ENCODE measurements at places on chromosomes 5 and 9.
A peak's percentile ranks its signal among the peaks of the same experiment; 100 is the strongest.

DNA sequence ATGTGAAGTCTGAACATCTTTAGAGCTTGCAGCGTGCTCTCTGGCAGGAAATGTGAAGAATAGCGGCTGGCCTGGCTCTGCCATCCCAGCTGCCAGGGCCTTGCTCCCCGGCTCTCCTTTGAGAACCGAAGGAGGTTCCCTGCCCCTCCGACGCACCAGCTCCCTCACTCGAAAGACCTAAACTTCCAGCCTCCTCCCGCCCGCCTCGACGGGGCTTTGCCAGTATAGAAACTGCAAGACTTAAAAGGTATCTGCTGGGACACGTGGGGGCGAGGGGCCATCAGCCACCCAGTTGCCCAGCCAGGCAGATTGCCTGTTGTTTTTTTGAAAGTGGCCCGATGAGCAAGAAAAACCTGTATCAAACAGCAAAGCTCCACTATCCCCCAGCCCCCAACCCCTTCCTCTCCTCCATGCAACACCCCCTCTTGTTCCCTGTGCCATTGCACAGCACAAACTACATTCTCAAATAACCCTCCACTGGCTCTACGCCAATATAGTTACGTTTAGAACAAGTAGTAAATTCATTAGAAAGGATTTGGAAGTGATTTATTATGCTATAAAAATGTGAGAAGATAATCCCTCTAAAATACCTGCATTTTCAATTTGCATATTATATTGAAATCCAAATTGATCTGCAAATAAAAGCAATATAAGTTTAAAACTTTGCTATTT is 331.9 kb downstream of the MED10 start:
- no peaks in the 10 kb centered on the region for H3K36me3 ChIP-seq
- peaks cover 2% of the 10 kb centered on the region for H3K27me3 ChIP-seq
- no peaks in the 10 kb centered on the region for H3K4me1 ChIP-seq
- H3K4me3 ChIP-seq = no peak overlapping the region
- no peak for DNase-seq
- H3K27ac ChIP-seq = no peak overlapping the region

DNA sequence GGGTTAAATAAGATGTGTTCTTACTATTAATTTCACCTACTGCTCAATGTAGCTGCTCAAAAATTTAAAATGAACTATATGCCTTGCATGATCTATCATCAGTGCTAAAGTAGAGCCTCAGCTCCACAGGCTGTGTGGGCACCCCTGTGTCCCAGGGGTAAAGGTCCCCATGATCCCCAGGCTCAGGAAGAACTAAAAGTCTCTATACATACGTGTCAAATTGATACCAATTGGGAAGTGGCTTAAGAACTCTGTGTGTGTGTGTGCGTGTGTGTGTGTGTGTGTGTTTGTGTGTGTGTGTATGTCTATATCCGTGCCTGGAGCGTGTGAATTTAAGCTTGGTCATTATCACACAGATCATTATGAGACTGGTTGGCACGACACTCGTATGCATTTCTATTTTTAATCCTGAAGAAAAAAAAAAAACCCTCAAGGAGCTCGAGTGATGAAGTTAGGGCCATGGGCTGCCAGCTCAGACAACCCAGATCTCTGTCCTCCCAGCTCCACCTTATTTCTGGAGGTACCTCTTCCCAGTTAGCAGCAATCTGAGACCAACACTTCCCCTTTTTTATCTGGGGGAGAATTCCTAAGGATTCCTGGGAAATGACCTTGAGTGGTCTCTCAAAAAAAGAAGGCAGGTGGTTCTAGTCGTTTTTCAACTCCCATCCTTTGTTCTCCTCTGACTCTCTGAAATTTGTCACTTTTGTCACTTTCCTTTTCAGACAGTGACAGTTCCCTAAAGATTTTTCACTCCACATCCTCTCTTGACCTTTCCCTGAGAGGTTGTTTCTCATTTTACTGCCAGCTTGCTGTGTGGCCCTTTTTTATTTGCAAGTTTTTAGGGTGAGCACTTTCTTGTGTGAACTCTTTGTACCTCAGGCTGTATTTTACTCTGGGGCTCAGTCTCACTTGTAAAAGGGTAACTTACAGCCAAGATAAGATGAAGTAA is 45.7 kb upstream of the CTXN3 start:
- no peak overlapping the region for H3K27ac ChIP-seq
- H3K4me1 ChIP-seq = peaks cover under 1% of the 10 kb centered on the region
- no peak overlapping the region for H3K4me3 ChIP-seq
- no peaks in the 10 kb centered on the region for H3K36me3 ChIP-seq

GRCh38 chr9:100352201-100352726 is 478 bp downstream of the TEX10 start:
- H3K36me3 ChIP-seq = peaks cover 62% of the 10 kb centered on the region
- H3K4me1 ChIP-seq = peaks cover 53% of the 10 kb centered on the region
- peak overlapping the region; percentile 95 for H3K27ac ChIP-seq
- H3K27me3 ChIP-seq = no peaks in the 10 kb centered on the region

- H3K4me1 ChIP-seq = no peaks in the 10 kb centered on the region
- H3K27ac ChIP-seq = no peak overlapping the region
- no peak overlapping the region for H3K4me3 ChIP-seq
- H3K36me3 ChIP-seq = no peaks in the 10 kb centered on the region
Measured at GRCh38 chr9:106467113-106467864, 395.7 kb upstream of the ZNF462 start.

DNA sequence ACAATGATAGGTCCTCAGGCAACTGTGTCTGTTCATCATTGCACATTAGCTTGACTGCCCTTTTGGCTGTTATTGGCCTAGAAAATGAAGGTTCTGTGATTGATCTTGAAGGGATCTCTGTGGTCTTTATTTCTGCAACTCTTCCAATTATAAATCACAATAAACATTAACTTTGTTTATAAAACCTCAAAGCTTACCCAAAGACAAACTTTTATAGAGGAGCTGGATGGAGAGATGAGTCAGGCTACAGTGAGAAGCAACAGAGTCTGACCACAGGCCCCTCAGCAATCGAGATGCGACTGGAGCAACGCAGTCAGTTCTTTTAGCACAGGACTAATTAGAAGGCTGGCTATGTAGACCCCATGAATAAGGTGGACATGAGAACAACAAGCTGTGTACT is 5.3 kb downstream of the MACROH2A1 start:
- peaks cover 89% of the 10 kb centered on the region for H3K4me1 ChIP-seq
- no peaks in the 10 kb centered on the region for H3K27me3 ChIP-seq
- peak overlapping the region; percentile 41 for H3K27ac ChIP-seq
- H3K36me3 ChIP-seq = peaks cover 89% of the 10 kb centered on the region
- DNase-seq = no peak
- H3K4me3 ChIP-seq = no peak overlapping the region

DNA sequence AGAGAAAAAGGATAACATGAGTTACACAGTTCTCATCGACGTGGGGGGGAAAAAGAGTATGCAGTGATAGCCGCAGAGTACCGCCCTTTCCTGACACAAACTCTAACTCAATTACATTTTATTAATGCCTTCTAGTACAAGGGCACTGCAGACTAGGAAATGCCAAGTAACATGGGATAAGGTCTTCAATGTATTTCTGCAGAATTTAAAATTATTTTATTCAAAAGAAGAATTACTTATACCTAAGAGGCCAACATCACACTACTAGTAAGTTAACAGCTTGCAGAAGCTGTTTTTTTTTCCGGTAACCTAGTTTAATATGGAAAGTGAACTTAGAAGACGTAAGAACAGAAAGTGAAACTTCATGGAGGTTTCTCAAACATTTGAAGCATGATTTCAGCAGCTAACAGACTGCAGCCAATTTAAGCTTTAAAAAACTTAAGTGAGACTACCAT is 3.9 kb downstream of the SETX start:
- no peaks in the 10 kb centered on the region for H3K27me3 ChIP-seq
- peaks cover 59% of the 10 kb centered on the region for H3K4me1 ChIP-seq
- peaks cover 82% of the 10 kb centered on the region for H3K36me3 ChIP-seq
- DNase-seq = no peak
- peak overlapping the region; percentile 98 for H3K27ac ChIP-seq

- peak overlapping the region; percentile 78 for H3K27ac ChIP-seq
- no peaks in the 10 kb centered on the region for H3K36me3 ChIP-seq
- H3K4me3 ChIP-seq = no peak overlapping the region
- peak; percentile 47 for DNase-seq
- no peaks in the 10 kb centered on the region for H3K27me3 ChIP-seq
Measured at GRCh38 chr5:109936996-109937395, 247.3 kb downstream of the MAN2A1 start.

DNA sequence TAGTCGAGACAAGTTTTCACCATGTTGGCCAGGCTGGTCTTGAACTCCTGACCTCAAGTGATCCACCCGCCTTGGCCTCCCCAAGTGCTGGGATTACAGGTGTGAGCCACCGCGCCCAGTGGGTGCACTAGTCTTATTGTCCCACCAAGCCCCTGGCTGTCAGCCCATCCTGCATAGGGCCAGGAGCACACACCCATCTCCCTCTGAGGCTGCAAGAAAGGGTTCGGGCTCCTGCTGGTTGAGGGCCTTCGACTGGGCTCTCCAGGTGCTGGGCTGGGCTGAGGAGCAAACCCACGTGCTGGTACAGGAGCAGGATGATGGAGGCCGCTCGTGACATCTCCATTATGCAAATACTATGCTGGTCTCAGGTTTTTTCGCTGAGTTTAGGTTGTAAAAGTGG is 25.1 kb upstream of the RNF130 start:
- H3K36me3 ChIP-seq = no peaks in the 10 kb centered on the region
- peaks cover 4% of the 10 kb centered on the region for H3K27me3 ChIP-seq
- peak; percentile 15 for DNase-seq

DNA sequence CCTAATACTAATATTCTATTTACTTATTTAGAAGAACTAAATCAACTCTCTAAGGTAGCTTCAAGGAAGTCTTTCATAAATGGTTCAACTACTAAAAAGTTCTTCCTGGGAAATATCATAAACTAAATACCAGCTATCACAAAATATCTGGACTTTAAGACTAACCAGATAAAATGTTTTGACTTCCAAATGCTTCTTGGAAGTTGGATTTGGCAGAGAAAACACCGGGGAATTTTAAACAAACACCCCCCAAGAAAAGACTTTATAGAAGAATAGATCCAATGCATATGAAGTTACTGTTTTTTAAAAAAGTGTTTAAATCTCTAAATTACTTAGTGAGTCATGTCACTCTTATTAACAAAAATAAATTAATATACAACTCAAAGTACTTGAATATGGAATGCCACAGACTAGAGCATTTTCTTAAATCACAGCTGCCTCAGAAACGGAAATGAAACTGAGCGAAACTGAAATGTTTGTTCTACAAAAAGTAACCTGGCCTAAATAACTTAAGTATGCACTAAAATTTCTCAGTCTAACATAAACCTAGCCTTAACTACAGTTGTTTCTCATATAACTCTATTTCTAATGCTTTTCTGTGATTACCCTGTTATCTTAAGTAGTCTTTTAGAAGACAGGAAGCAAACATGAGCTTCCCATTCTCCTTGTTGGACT is 6.8 kb downstream of the ABCA1 start:
- H3K27me3 ChIP-seq = peaks cover 8% of the 10 kb centered on the region
- H3K36me3 ChIP-seq = no peaks in the 10 kb centered on the region
- H3K27ac ChIP-seq = no peak overlapping the region
- H3K4me3 ChIP-seq = no peak overlapping the region
- DNase-seq = no peak

- peaks cover 10% of the 10 kb centered on the region for H3K4me1 ChIP-seq
- H3K27me3 ChIP-seq = no peaks in the 10 kb centered on the region
Measured at GRCh38 chr9:121277518-121278295, 9.7 kb downstream of the GSN start.

GRCh38 chr9:532707-533106 is 308.8 kb upstream of the DMRT1 start:
- H3K4me1 ChIP-seq = peaks cover 5% of the 10 kb centered on the region

DNA sequence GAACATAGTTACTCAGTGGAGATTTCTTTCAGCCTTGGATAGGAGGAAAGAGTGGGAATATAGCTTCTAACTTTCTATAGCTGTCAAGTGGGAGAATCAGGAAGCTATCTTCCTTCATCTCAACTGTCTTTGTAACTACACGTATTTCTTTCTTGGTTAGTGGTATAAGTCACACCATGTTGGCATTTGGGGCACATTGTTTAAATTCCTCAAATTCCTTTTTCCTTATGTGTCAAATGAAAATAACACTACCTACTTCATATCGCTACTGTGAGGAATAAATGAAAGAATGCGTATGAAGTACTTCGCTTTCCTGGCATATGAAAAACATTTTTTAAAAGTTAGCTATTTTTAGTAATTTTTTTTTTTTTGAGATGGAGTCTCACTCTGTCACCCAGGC is 1082.5 kb upstream of the WWC1 start:
- no peaks in the 10 kb centered on the region for H3K36me3 ChIP-seq
- no peak for DNase-seq
- no peak overlapping the region for H3K4me3 ChIP-seq
- no peaks in the 10 kb centered on the region for H3K27me3 ChIP-seq

GRCh38 chr9:13809401-13809800 is 504.5 kb downstream of the NFIB start:
- DNase-seq = no peak
- no peak overlapping the region for H3K27ac ChIP-seq
- no peaks in the 10 kb centered on the region for H3K4me1 ChIP-seq
- no peaks in the 10 kb centered on the region for H3K36me3 ChIP-seq
- H3K27me3 ChIP-seq = no peaks in the 10 kb centered on the region

DNA sequence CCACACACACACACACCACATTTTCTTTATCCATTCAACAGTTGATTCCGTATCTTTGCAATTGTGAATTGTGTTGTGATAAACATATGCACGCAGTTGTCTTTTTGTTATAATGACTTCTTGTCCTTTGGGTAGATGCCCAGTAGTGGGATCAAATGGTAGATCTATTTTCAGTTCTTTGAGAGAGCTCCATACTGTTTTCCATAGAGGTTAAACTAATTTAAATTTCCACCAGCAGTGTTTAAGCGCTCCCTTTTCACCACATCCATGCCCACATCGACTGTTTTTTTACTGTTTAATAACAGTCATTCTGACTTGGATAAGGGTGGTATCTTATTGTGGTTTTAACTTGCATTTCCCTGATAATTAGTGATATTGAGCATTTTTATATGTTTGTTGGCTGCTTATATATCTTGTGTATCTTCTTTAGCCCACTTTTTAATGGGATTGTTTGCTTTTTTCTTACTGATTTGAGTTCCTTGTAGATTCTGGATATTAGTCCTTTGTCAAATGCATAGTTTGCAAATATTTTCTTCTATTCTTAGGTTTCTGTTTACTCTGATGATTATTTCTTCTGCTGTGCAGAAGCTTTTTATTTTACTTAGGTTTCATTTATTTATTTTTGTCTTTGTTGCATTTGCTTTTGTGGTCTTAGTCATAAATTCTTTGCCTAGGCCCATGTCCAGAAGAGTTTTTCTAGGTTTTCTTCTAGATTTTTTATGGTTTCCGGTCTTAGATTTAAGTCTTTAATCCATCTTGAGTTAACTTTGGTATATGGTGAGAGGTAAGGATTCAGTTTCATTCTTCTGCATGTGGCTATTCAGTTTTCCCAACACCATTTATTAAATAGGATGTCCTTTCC is 82.4 kb downstream of the SH3RF2 start:
- no peak overlapping the region for H3K4me3 ChIP-seq
- no peak overlapping the region for H3K27ac ChIP-seq
- H3K36me3 ChIP-seq = no peaks in the 10 kb centered on the region
- H3K4me1 ChIP-seq = peaks cover 9% of the 10 kb centered on the region
- H3K27me3 ChIP-seq = peaks cover 6% of the 10 kb centered on the region
- DNase-seq = no peak
